Renal cortex interstitium (tissue), 15 donors: ENCODE measurements at places on chromosomes 4 and X. TPM values are rescaled to one million over a fixed set of nuclear protein-coding genes. Genes with fewer than 3 reads are reported as not detected.

DNA sequence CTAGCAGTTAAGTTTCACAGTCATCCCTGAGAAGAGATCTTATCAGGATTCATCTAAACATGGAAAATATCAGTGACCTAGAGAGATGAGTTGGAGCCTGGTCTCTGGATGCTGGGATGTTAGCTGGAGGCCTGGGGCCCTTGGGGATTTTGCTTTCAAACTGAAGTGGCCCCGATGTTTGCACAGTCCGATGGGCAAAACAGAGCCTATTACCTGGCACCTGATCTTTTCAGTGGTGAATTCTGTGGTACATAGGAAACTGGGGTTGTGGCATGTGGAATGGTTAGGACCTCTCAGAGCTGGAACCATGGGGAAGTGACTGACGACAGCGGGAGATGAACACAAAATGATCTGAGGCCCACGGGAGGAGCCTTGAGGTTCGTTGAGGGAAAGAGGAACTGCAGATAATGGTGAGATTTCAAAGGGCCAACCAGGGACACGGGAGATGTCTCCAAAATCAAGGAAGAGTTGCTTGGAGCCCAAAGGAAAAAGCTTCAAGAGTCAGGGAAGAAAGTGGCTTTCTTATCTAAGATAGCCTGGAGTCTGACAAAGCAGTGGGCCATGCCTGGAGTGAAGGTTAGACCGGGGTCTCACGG is 17.8 kb upstream of the TENM3 start:
- no peak for DNase-seq

DNA sequence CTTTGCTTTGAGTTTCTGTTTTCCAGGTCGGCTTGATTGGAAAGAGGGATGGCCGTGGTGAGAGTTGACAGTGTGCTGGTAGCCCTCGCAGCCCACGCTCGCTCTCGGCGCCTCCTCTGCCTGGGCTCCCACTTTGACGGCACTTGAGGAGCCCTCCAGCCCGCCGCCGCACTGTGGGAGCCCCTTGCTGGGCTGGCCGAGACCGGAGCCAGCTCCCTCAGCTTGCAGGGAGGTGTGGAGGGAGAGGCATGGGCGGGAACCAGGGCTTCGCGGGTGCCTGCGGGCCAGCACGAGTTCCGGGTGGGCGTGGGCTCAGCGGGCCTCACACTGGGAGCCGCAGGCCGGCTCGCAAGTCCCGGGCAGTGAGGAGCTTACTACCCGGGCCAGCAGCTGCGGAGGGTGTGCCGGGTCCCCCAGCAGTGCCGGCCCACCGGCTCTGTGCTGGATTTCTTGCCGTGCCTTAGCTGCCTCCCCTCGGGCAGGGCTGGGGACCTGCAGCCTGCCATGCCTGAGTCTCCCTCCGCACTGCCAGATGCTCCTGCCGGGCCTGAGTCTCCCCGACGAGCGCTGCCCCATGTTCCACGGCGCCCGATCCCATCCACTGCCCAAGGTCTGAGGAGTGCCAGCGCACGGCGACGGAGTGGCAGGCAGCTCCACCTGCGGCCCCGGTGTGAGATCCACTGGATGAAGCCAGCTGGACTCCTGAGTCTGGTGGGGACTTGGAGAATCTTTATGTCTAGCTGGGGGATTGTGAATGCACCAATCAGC is 166.4 kb upstream of the FAT1 start:
- DNase-seq, result no peak

- DNase-seq, result no peak
Measured at GRCh38 chrX:41337140-41337539, 3.2 kb downstream of the DDX3X start.

DNA sequence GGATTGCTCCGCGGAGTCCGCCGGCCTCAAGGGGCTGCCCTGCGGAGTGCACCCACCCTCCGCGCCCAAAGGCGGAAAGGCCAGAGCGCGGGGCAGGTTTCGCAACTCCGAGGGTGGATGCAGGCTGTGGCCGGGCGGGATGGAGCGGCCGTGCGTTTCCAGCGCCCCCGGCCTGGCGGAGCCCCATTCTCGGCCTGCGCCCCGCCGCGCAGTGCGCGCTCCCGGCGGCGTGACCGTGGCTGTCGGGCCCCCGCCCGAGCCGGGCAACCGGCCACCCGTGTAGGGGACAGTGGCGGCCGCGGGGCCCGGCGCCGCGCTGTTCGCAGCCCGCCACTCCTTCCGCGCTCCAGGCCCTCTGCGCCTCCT is 331 bp downstream of the SETD7 start:
- no peak for DNase-seq

DNA sequence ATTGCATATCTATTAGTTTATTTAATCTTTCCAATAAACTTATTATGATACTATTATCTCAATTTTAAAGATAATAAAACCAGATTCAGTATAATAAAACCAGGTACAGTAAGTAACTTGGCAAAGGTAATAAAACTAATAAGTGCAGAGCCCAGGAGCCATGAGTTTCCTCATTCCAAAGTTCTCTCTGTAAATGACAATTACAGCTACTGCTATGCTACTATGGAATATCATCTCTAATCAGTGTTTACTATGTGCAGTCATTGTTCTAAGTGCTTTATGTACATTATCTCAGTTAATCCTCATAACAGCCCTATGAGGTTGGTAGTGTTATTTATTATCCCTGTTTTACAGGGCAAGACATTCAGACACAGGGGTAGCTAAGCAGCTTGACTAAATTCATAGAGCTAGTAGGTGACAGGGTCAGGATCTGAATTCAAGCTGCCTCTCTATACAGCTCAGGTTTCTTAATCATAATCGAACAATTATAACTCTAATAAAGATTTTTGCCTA is 285.0 kb upstream of the PITX2 start:
- no peak for DNase-seq

DNA sequence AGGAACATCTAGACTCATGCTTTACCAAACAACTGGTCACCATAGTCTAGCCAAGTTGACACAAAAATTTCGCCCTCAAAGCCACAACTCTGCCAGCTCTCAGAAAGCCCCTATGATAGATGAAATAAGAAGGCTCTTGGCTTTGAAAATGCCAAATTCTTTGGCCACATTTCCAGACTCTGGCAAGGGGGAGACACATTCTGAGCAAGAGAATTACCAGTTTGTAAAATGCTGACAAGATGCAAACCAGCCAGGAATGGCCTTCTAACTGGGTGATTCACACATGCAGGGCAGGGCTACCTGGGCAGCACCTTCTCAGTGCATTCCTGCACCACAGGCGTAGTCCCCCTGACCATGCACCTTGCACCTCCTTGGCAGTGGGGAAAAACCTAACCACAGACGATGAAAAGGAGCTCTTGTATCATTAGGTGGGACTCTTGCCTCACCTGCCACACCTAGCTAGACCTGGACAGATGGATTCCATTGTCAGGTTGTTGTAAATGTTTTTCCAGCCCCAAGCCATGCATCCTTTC is 77.4 kb upstream of the CPEB2 start:
- no peak for DNase-seq

ADGRL3 gene
- 27.8 TPM for polyA plus RNA-seq
